ENCODE measurements at places on chromosomes 6 and 20. TPM values are rescaled to one million over a fixed set of nuclear protein-coding genes. Genes with fewer than 3 reads are reported as not detected.
A peak's percentile ranks its signal among the peaks of the same experiment; 100 is the strongest.

- no peak for DNase-seq
These were observed 40.0 kb upstream of the GCNT2 start for GRCh38 chr6:10481101-10481500.

DNA sequence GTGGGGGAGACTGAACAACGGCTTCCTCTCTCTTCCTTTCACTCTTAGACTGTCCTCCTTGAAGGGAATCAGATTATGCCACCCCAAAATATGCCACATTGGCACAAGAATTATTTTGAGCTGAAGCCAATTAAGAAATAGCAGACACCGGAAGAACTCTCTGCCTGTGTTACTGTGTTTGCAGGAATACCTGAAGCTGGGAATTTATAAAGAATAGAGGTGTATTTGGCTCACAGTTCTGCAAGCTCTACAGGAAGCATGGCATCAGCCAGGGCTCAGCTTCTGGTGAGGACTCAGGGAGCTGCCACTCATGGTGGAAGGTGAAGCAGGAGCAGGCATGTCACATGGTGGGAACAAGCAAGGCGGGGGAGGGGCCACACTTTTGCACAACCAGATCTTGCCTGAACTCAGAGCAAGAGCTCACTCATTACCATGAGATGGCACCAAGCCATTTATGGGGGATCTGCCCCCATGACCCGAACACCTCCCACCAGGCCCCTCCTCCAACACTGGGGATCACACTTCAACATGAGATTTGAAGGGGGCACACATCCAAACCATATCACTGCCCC is 46.0 kb downstream of the PCNA start:
- DNase-seq, result no peak

- no peak for DNase-seq
These were observed 22.9 kb upstream of the SPO11 start for GRCh38 chr20:57306747-57307146.

DNA sequence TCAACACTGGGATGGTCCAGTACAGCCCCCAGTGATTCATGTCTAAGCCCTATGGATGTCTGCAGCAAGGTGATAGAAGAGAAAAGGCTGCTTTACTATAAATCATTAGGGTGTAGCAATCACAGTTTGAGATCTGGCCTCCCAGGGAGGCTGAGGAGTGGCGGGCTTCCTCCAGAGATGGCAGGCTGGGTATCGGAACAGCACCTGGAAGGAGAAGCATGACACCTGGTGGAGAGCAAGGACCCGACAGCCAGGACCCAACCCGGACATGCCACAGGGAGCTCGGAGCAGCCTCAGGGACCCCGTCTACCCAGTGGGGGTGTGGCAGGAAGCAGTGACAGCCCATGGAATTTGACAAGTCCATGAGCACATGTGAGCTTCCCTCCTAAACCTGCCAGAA is 114.8 kb upstream of the CD93 start:
- no peak for DNase-seq

DNA sequence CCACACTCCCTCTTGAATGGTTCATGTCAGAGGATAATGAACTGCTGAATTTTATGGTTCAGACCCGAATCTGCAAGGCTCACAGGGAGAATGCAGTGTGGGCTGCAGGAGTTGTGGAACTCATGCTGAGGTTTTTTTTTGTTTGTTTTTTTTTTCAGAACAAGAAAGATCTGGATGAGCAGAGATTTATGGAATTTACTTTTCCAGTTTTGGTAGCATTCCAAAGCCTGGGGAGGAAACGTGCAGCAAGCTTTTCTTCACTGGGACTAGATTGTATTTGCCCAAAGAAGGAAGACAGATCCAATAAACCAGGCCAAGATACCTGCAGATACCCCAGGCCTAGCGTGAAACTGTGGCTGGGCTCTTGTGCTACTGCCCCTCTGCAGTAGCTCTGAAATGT is 223.9 kb upstream of the TAB2 start:
- DNase-seq, result no peak

DNA sequence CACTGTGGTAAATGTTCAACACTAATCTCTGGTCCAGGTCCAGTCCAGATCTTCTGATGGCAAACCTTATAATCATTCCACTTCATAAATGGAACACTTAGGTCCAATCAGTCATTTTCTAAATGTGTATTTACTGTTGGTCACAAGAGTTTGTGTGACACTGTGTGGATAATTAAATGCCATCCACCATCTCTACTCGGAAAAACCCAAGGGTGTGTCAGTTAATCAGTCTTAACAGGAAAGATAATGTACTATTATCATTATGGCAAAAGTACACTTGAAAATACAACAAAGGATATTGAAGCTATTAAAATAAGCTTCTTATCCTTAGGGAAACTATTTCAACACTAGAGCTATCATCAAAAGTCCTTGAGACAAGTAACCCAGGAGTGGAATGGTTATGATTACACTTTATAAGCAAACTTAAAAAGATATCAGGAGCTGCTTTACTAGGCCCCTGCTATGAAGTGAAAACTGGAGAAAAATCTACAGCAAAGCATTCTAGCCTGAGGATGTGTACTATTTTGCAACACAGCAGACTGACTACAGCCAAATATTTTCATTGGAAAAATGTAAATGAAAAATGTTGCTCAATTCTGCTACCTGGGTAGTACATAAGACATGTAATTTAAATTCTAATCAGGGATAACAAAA is 227.9 kb downstream of the LAMA2 start:
- no peak for DNase-seq

DNA sequence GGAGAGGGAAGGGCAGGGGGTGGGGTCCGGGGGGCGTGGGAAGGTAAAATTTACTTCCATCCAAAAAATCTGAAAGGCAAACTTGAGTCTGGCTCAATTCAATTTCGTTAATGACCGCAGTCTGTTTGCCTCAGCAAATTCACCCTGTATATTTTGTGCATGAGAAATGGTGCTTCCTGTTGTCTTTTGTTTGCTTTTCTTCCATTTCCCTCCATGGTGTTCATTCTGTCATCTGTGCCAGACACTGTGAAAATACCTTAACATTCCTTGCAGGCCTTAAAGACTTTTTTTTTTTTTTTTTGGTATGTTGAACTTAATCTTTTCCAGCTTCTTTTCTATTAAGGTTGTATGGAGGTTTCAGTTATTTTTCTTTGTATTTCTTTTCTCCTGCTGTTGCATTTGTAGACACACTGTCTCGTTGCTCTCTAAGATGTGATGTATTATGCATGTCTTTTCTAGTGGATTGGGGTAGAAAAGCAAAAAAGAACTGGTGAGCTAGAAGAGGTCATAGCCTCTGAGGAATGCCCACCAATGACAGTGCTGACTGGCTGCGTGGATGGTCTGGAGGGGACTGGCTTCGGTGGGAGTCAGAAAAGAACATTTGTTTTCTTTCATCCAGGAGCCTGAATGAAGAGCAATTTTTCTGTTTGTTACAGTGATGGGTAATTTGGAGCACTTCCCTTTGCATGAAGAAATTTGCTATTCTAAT is 585.0 kb upstream of the MAP3K7 start:
- DNase-seq, result no peak

GRCh38 chr20:1809131-1809572 is 86.1 kb upstream of the SIRPA start:
- no peak for DNase-seq

- no peak for DNase-seq
These were observed 26.0 kb upstream of the KIF3B start for GRCh38 chr20:32251470-32251869.

- peak; percentile 44 for DNase-seq
These were observed 20.7 kb downstream of the GATA5 start for GRCh38 chr20:62454904-62455636.

GRCh38 chr6:151478670-151479069 is 15.1 kb upstream of the CCDC170 start:
- DNase-seq, result no peak

- DNase-seq, result no peak
These were observed 148.5 kb upstream of the PDE7B start for GRCh38 chr6:135703007-135703406.

DNA sequence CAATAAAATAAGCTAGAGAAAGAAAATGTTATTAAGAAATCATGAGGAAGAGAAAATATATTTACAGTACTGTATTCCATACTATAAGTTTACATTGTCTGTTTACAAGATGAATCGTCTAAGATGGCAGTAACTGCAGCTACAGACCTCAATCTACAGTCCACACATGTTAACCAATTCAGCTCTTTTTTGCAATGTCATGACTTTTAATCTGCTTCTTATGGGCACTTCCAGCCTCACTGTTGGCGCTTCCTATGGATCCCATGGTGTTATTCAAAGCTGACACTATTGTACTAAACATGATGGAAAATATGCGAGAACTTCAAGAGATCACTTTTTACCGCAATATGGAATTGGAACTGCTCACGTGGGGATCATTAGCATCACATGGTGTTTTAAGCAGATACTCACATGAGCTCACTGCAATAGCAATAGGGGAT is 451.5 kb upstream of the CITED2 start:
- DNase-seq, result no peak

DNA sequence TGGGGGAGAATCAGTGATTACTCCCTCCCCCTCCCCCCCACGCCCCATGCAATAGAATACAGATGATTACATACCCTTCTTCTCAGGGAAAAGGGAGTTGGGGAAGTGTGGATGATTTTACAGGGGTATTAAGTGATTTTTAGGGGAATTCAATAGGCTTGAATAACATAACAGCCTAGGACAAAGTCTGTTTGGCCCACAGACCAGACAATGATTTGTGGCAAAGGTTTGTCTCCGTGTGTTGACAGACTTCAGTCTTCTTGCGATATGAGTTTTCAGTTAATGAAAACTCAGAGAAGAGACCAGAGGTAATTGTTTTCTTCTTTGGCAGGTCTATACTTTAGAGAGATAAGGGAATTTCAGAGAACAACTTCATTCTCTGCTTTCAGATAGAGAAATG is 95.3 kb downstream of the OR2B2 start:
- DNase-seq, result no peak

DNA sequence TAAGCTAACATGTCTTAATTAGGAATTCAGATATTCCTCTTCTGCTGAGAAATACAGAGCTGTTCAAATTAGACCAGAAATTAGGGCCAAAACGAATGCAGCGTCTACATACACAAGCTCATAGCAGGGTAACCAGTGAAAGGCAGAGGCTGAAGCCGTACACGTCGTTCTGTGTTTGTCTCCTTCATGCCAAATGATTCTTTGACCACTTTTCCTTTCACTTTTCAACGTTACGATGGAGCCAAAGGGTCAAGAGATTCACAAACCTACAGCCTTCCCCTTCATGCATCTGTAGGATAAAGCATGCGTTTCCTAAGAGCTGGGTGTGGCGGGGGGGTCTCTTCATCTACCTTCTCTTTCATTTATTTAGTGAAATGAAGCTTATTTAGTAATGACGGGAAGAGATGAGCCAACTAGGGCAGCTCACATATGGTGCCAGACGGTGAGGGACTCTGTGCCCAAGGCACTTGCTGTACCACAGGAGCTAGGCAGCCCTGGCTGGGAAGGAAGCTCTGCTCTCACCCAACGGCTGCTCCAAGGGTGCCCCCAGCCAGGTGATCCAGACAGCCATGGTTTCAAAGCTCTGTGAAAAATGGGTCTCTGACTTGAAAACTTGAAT is 178.0 kb downstream of the ATXN1 start:
- no peak for DNase-seq

DNA sequence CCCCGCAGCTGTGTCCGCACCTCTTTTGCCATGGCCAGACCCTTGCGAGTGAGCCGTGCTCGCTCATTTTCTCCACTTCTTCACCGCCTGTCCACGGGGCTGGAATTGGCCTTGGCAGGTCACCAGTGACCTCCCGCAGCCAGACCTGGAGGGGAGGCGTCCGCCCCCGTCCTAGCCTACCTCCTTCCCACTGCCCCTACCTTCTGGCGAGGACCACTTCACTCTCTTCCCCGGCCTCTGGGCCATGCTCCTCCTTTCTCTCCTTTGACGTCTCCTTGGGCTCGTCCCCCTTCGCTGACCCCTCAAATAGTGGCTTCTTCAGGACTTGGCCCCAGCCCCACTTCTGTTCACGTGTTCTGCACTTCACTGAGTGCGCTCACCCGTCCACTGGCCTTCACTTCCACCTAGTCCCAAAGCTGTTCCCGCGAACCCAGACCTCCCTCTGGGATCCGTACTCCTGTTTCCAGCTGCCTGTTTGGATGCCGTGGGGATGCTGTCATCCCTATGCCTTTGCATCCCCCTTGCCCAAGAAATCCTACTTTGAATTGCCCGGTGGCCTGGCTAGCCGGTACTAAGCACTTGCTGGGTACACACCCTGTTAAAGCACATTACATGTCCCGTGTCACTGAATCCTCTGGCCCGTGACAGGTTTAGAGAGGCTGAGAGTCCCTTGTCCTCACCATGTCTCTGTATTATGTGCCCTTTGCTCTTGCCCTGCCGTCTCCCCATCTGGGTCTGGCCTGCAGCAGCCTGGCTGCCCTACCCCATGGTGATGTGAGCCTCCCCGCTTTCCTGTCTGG is 33.0 kb downstream of the SPATA2 start:
- no peak for DNase-seq

DNA sequence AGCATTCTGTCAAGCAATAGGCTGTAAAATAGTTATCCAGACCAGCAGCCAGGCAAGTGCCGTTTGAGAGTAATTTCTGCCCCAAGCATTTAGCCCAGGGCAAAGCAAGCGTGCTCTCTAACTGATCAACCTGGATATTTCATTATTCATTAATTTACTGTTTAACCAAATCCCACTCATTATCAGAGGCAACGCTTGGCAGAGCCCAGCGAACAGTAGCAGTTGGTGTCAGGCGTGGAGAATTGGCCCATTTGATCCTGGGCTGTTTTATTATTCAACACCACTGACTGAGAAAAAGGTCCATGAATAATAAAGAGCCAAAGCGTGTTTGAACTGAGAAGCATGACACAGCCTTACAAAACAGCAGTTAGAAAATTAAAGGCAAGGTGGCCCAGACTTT is 35.3 kb downstream of the TFAP2B start:
- DNase-seq, result no peak

GRCh38 chr6:127190552-127190951 is 72.1 kb downstream of the RSPO3 start:
- DNase-seq, result no peak

GRCh38 chr6:107666084-107666980 is 157.8 kb downstream of the SCML4 start:
- DNase-seq, result no peak

- peak; percentile 72 for DNase-seq
These were observed at the start of gene DCBLD1 for GRCh38 chr6:117482240-117483003. Gene DCBLD1, plus strand, starts transcription at chr6:117482674. Its CDS starts 108 bp downstream, at chr6:117482782.

DNA sequence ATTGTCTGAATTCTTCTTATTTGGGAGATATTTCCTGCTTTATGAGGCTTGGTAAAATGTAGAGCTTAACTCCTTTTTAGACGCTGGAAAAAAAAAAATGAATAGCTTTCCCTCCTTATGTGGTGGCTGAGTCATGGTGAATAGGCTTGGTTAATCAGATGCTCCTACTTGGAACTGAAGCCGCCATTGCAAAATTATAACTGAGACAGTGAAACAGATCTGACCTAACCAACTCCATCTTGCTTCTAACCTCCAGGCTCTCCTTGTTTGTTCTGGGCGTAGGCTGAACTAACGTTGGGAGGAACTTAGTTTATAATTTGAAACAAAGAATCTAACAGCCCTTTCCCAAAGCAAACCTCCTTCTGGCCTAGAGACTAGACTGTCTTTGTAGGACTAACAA is 43.2 kb upstream of the PLCB4 start:
- DNase-seq, result no peak

Gene EMILIN3
- polyA plus RNA-seq, result 19.7 TPM

Gene B4GALT5
- 36.3 TPM for polyA plus RNA-seq

Gene GPR63
- 3.3 TPM for polyA plus RNA-seq

Gene SSTR4
- polyA plus RNA-seq, result not detected

Gene XKR7
- 0.05 TPM for polyA plus RNA-seq

Gene NELFCD
- polyA plus RNA-seq, result 61.0 TPM

Gene DPPA5
- polyA plus RNA-seq, result not detected

Gene BPIFB4
- polyA plus RNA-seq, result 0.23 TPM

Gene GDAP1L1
- 0.30 TPM for polyA plus RNA-seq

Gene DDO
- 0.89 TPM for polyA plus RNA-seq
